Stimulated activated CD4-positive, alpha-beta T cell treated with anti-CD3 and anti-CD28 coated beads, Interleukin-4, amount 100 ng/mL, for 4 hours (primary cell): ENCODE measurements at places on chromosomes 2 and 18.

GRCh38 chr2:19937004-19937403, 35.2 kb upstream of the TTC32 start:
- no peak for DNase-seq

GRCh38 chr2:232835687-232836208, 34.3 kb upstream of the SNORC start:
- no peak for DNase-seq

- no peak for DNase-seq
Measured at GRCh38 chr2:41970988-41971660, 76.7 kb upstream of the PKDCC start.

DNA sequence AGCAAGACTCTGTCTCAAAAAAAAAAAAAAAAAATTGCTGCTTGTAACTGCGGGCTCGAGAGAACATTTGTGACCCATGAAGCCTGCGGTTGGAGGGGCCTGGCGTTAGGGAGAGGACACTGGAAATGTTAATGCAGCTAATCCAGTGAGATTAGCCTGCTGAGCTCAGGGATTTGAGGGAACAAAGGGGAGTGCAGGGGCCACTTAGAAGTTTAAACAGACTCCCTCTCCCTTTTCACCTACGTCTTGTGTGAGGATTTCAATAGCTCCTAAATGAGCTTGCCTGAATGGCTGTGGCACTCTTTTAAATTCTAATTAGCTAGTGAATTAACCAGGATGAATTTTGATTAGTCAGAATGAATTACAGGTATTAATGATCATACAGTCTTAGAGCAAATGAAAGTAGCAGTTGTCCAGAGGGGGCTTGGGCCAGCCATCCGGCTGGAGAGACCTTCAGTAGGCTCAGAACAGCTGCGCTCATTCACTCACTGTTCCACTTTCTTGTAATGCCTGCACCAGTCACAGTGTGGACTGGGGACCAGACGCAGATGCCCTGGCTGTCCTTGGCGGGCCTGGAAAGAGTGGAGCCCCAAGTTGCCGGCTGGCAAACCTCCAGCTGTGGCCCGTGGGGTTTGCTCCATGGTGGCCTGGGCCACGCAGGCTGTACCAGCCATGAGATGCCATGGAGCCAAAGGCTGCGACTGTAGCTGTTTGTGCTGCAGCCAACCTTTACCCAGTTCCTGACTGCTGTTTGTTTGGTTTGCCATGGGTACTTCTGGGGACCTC, 20.8 kb downstream of the LDLRAD4 start:
- no peak for DNase-seq

DNA sequence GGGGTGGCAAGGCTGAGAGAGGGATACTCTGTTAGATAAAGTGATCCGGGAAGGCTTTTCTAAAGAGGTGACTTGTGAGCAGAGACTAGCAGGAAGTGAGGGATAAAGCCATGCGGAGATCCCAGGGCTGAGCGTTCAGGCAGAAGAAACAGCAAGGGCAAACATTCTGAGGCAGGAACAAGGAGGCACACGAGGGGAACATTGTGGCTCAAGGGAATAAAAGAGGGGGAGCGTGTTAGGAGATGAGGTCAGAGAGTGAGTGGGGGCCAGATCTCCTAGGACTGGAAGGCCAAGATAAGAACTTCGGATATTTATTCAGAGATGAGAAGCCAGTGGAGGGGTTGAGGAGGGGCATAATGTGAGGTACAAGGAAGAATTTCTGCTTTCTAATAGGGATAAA, 67.1 kb downstream of the ACTR2 start:
- DNase-seq: no peak
